Activated naive CD4-positive, alpha-beta T cell treated with anti-CD3 and anti-CD28 coated beads for 36 hours (primary cell): ENCODE measurements at places on chromosomes 12 and 14. TPM values are rescaled to one million over a fixed set of nuclear protein-coding genes. Genes with fewer than 3 reads are reported as not detected.
A peak's percentile ranks its signal among the peaks of the same experiment; 100 is the strongest.

Gene MIP
- total RNA-seq: not detected

Gene MYO1H
- not detected for total RNA-seq

Gene AKAP3
- 1.8 TPM for total RNA-seq

GRCh38 chr12:108616941-108617858, 16.5 kb downstream of the SELPLG start:
- H3K4me1 ChIP-seq: peaks cover 34% of the 10 kb centered on the region
- H3K4me3 ChIP-seq: no peak overlapping the region
- peak; percentile 92 for DNase-seq
- peaks cover 12% of the 10 kb centered on the region for H3K36me3 ChIP-seq
- H3K27me3 ChIP-seq: no peaks in the 10 kb centered on the region
- peak overlapping the region; percentile 88 for H3K27ac ChIP-seq

DNA sequence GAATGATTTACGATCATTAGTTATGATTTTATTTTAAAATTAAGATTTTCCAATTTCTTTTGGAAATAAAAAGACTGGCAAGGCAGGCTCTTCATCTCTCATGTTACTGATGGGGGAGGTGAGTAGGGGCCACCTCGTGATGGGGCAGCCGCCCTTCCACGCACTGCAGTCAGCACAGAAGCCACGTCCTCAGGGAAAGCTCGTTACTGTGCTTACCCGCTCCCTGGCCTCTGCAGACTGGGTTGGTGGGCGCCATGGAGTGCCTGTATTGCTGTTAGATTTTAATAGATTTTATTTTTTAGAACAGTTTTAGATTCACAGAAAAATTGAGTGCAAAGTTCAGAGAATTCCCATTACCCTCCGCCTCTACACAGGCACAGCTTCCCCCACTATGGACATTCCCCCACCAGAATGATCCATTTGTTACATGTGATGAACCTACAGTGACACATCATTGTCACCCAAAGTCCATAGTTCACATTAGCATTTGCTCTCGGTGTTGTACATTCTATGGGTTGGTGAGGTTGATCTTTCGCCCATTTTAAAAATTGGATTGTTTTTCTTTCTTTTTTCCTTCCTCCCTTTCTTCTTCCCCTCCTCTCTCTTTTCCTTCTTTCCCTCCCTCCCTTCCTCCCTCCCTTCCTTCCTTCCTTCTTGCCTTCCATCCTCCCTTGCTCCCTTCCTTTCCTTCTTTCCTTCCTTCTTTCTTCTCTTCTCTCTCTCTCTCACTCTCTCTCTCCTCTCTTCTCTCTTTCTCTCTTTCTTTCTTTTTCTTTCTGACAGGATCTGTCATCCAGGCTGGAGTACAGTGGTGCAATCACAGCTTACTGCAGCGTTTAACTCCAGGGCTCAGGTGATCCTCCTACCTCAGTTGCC, 30.7 kb downstream of the ADGRD1 start:
- no peaks in the 10 kb centered on the region for H3K4me1 ChIP-seq
- peaks cover 15% of the 10 kb centered on the region for H3K27me3 ChIP-seq
- no peaks in the 10 kb centered on the region for H3K36me3 ChIP-seq
- no peak overlapping the region for H3K4me3 ChIP-seq
- DNase-seq: no peak
- H3K27ac ChIP-seq: no peak overlapping the region

DNA sequence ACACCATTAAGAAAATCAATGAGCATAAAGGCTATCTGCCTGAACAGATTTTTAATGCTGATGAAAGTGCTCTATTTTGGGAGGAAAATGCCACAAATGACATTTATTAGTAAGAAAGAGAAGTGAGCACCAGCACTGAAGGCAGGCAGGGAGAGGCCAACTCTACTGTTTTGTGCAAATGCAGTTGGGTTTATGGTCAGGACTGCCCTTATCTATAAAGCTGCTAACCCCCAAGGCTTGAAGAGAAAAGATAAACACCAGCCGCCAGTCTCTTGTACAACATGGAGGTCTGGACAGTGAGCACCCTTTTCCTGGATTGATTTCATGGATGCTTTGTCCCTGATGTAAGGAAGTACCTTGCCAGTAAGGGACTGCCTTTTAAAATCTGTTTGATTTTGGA, 246.8 kb upstream of the SFSWAP start:
- H3K27me3 ChIP-seq: peaks cover 4% of the 10 kb centered on the region
- peaks cover 1% of the 10 kb centered on the region for H3K36me3 ChIP-seq
- DNase-seq: no peak
- no peak overlapping the region for H3K4me3 ChIP-seq
- no peak overlapping the region for H3K27ac ChIP-seq

Gene TAS2R20
- 0.60 TPM for total RNA-seq

- no peak overlapping the region for H3K4me3 ChIP-seq
- peaks cover 20% of the 10 kb centered on the region for H3K36me3 ChIP-seq
- peaks cover 38% of the 10 kb centered on the region for H3K4me1 ChIP-seq
Measured at GRCh38 chr14:105056303-105056831, 8.9 kb downstream of the GPR132 start.

- no peaks in the 10 kb centered on the region for H3K36me3 ChIP-seq
- H3K4me1 ChIP-seq: no peaks in the 10 kb centered on the region
- no peak for DNase-seq
- H3K27ac ChIP-seq: no peak overlapping the region
- no peak overlapping the region for H3K4me3 ChIP-seq
- peaks cover 3% of the 10 kb centered on the region for H3K27me3 ChIP-seq
Measured at GRCh38 chr14:59439256-59439965, 25.8 kb downstream of the GPR135 start.

DNA sequence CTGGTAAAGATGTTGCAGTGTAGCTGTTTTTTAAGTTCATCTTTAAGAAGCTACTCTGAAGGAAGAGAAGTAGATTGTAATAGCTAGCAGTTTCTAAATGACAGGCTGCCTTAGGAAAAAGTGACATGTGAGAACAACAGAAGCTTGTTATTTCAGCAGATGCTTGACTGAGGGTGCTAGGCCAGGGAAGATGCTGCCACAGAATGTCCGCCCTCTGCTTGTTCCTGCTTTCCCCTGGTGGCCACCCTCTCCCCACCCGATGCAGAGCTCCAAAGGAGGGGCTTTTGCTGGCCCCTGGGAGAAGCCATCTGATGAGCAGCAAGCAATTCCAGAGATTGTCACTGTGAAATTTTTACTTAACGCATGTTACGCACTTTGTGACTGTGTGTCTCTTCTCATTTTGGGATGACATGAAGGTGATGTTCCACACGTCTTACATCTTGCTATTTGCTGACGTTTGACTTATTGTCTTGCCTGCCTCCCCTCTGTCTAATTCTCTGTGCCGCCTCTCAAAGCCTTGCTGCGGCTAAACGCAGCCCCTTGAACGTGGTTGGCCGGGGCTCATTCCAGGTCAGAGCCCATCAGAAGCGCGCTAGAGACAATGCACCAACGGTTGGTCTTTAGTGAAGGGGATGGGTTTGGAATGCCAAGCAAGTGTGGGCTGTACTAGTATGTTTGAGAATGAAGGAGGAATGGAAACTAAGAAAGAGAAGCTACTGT, 44.8 kb downstream of the WDR20 start:
- H3K27ac ChIP-seq: peak overlapping the region; percentile 79
- H3K36me3 ChIP-seq: peaks cover 1% of the 10 kb centered on the region
- peaks cover 71% of the 10 kb centered on the region for H3K4me1 ChIP-seq

DNA sequence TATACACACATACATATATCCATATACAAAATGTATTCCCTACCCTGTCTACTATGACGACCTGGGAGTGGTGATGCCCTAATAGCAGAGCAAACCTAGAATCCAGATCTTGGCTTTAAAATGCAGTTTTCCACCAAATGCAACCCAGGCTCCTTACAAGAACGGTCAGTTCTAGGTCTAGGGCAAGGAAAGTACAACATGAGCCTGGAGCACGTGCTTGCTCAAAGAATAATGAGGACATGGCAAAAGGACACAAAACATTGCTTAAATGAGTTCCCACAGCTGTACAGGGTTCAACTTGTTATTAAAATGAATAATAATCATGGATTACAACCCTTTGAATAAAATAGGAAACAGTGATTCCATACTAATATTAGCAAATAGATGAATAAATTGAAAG, 94.7 kb downstream of the TMCC3 start:
- no peak for DNase-seq
- no peaks in the 10 kb centered on the region for H3K4me1 ChIP-seq
- H3K27ac ChIP-seq: no peak overlapping the region
- H3K4me3 ChIP-seq: no peak overlapping the region

GRCh38 chr12:131371401-131372170, 339.3 kb upstream of the SFSWAP start:
- H3K27ac ChIP-seq: no peak overlapping the region
- H3K4me3 ChIP-seq: no peak overlapping the region
- H3K36me3 ChIP-seq: no peaks in the 10 kb centered on the region
- DNase-seq: no peak

- no peak overlapping the region for H3K4me3 ChIP-seq
- DNase-seq: peak; percentile 19
- H3K4me1 ChIP-seq: peaks cover 9% of the 10 kb centered on the region
Measured at GRCh38 chr14:75399843-75400775, 27.7 kb upstream of the JDP2 start.

- no peak overlapping the region for H3K27ac ChIP-seq
- no peak for DNase-seq
- no peaks in the 10 kb centered on the region for H3K4me1 ChIP-seq
- peaks cover 3% of the 10 kb centered on the region for H3K27me3 ChIP-seq
- H3K4me3 ChIP-seq: no peak overlapping the region
- no peaks in the 10 kb centered on the region for H3K36me3 ChIP-seq
Measured at GRCh38 chr12:119302451-119303080, 32.0 kb upstream of the CCDC60 start.

Gene B4GALNT1
- 1.4 TPM for total RNA-seq

DNA sequence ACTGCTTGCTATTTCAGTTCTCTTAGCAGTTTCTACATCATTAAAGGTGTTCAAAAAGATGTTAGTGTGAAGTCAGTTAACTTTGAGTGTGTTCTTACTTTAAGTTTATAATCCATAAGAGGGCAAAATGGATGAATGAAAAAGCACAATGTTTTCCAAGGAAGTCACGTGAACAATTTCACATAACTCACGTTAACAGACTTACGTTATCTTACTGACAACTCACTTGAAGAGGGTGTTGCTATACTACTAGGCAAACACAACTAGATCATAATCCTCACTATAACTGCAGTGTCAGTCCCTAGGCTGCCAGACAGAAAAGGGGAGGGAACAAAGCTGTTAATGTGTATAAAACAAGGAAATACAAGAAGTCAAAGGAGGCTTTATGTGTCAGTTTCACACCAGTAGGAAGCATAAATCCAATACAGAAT, 6.4 kb downstream of the SLC2A13 start:
- H3K36me3 ChIP-seq: no peaks in the 10 kb centered on the region
- H3K27me3 ChIP-seq: no peaks in the 10 kb centered on the region
- H3K27ac ChIP-seq: no peak overlapping the region
- DNase-seq: no peak
- H3K4me1 ChIP-seq: peaks cover 12% of the 10 kb centered on the region
- no peak overlapping the region for H3K4me3 ChIP-seq

DNA sequence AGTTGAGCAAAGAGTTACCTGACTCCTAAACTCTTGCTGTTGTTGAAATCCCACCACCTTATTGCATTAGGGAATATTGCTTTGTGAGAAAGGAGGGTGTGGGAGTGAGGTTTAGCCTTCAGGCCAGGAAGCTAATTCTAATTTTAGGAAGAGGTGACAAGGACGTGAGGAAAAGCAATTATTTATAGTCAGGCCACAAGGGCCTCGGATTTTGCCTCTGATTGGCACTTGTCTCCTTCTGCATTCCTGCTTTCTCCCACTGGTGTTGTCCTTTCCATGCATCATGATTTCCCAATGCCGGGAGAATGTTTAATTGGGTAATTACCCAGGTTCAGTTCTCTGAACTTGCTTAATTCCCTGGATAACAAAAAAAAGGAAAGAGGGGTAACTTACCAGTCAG, 37.9 kb upstream of the SLC38A2 start:
- no peaks in the 10 kb centered on the region for H3K36me3 ChIP-seq
- H3K27me3 ChIP-seq: no peaks in the 10 kb centered on the region
- no peak for DNase-seq
- no peak overlapping the region for H3K27ac ChIP-seq
- H3K4me1 ChIP-seq: peaks cover 19% of the 10 kb centered on the region

DNA sequence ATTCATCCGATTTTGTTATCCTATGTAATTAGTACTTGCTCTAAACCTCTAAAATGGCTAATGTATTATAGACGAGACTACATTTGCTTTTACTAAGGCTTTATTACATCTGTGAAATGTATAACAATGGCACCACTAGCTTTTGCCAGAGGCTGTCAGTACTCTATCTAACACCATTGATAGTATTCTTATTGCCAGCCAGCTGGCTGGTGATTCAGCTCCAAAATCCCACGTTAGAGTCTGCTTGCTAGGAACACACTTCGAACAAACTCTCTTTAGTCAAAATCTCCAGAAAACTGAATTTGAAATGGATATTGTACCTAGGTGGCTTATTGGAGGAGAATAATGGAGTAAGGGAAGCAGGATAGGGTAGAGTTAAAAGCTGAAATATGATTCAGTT, 839.2 kb downstream of the SLC6A15 start:
- no peaks in the 10 kb centered on the region for H3K36me3 ChIP-seq
- no peak overlapping the region for H3K4me3 ChIP-seq
- no peak overlapping the region for H3K27ac ChIP-seq

DNA sequence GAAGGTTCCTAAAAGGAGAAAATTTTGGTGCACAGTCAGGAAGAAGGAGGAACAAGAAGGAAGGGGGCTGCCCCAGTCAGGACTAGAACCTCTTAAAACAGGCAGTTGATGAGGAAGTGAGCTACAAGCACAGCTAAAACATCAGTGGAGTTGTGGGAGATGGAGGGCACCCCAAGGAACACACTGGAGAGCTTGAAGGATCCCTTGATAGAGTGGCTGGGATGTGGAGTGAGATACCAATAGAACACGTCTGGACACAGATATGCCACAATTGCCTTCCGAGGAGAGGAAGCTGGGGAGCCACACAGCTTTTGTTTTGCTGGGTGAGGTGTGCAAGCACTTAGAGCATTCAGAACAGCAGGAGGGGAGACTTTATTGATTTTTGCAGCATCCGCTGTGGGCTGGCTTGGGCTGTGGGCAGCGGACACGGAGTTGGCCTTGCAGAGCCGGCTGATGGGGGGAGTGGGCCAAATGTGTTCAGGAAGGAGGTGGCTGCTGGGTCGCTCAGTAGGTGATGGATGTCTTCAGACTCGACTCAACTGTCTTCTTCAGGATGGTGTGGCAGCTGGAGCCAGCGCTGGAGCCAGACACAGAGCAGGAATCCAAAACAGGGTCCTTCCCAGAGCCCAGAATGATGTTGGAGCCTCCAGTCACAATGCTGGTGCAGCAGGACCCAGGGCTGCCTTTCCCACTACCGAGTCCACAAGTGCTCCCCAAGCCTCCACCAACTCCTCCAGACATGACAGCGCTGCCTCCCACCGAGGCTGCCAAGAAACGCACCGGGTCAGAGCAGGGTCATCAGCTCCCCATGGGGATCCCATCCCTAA, 4.7 kb upstream of the KRT79 start:
- H3K4me1 ChIP-seq: peaks cover 22% of the 10 kb centered on the region
- DNase-seq: no peak
- no peaks in the 10 kb centered on the region for H3K27me3 ChIP-seq
